ENCODE measurements at places on chromosomes 5 and 9. TPM values are rescaled to one million over a fixed set of nuclear protein-coding genes. Genes with fewer than 3 reads are reported as not detected.

DNA sequence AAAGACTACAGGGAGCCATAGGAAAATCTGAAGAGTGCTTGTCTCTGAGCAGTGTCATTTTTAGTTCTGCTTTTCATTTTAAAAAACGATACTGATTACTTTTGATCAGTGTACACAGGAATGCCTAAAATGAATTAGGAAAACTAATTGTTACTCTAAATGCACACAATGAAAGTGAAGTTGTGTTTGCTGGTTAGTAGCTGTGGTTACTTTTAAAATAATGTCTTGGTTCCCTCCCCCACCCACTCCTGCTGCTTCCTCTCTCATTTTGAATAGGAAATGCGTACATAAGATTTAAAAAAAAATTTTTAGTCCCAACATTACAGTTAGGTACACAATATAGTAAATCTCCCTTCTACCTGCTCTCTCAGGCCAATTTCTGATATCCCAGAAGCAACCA is 47.5 kb upstream of the PLPP1 start:
- H3K4me3 ChIP-seq = no peak overlapping the region
- no peaks in the 10 kb centered on the region for H3K27me3 ChIP-seq
- no peaks in the 10 kb centered on the region for H3K36me3 ChIP-seq
- DNase-seq = no peak
- H3K4me1 ChIP-seq = peaks cover 7% of the 10 kb centered on the region

- no peak overlapping the region for H3K4me3 ChIP-seq
- H3K4me1 ChIP-seq = no peaks in the 10 kb centered on the region
- H3K27me3 ChIP-seq = no peaks in the 10 kb centered on the region
- DNase-seq = no peak
- H3K36me3 ChIP-seq = peaks cover 28% of the 10 kb centered on the region
Measured at GRCh38 chr5:176938472-176938871, 39.3 kb upstream of the HK3 start.

- no peaks in the 10 kb centered on the region for H3K4me1 ChIP-seq
- no peak overlapping the region for H3K4me3 ChIP-seq
- H3K27me3 ChIP-seq = no peaks in the 10 kb centered on the region
- H3K27ac ChIP-seq = no peak overlapping the region
- no peak for DNase-seq
Measured at GRCh38 chr5:38968665-38969064, 105.5 kb downstream of the RICTOR start.

ADAMTS6 gene
- 0.32 TPM for total RNA-seq

GRCh38 chr5:134273642-134274395 is 47.9 kb upstream of the PPP2CA start:
- DNase-seq = no peak
- H3K4me1 ChIP-seq = no peaks in the 10 kb centered on the region
- H3K27me3 ChIP-seq = no peaks in the 10 kb centered on the region
- no peak overlapping the region for H3K4me3 ChIP-seq
- no peak overlapping the region for H3K27ac ChIP-seq

GRCh38 chr5:1220831-1221230 is 4.3 kb upstream of the SLC6A18 start:
- H3K27ac ChIP-seq = no peak overlapping the region
- H3K27me3 ChIP-seq = no peaks in the 10 kb centered on the region
- no peaks in the 10 kb centered on the region for H3K36me3 ChIP-seq
- no peak for DNase-seq
- no peaks in the 10 kb centered on the region for H3K4me1 ChIP-seq

- H3K36me3 ChIP-seq = no peaks in the 10 kb centered on the region
- peak; percentile 64 for DNase-seq
- H3K4me1 ChIP-seq = peaks cover 16% of the 10 kb centered on the region
- no peak overlapping the region for H3K4me3 ChIP-seq
Measured at GRCh38 chr9:93958819-93959682, 3.9 kb upstream of the BARX1 start.

NFIL3 gene
- total RNA-seq = 14.2 TPM

- no peak overlapping the region for H3K27ac ChIP-seq
- DNase-seq = no peak
- no peaks in the 10 kb centered on the region for H3K4me1 ChIP-seq
- no peaks in the 10 kb centered on the region for H3K27me3 ChIP-seq
- no peak overlapping the region for H3K4me3 ChIP-seq
- no peaks in the 10 kb centered on the region for H3K36me3 ChIP-seq
Measured at GRCh38 chr5:174275959-174276358, 230.5 kb downstream of the NSG2 start.

DNA sequence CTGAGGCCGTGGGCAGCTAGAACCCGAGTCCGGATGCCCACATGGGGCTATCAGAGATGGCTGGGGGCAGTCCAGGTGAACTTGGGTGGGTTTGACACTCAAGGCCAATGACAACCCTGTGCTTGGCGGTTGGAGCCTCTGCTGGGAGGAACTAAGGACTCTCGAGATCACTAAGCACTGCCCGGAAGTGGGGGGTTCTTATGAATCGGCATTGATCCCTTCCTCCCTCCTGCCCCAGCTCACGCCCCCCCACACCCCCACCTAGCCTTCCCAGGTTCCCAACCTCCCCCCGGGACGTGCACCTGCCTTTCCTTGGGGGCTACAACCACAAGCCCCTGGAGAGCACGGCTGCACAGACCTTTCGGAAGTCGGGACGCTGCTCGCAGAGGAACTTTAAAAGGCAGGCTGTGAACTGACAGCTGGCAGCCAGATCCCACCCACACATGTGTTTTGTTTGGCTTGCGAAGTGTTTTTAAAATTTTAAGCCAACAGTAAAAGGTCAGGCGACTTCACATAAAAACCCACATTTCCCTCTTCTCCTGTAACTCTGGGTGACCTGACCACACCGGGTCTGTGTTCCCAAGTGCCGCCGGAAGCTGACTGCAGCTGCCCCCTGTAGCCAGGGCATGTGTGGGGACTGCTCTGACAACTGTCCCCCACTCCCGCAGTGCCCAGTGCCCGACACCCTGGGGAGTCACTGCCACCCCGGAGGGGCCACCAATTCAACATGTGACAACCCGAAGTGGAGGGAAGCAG is 5.1 kb upstream of the RALGDS start:
- peak overlapping the region; percentile 26 for H3K4me3 ChIP-seq
- no peaks in the 10 kb centered on the region for H3K27me3 ChIP-seq
- no peaks in the 10 kb centered on the region for H3K36me3 ChIP-seq
- H3K4me1 ChIP-seq = peaks cover 14% of the 10 kb centered on the region

- no peaks in the 10 kb centered on the region for H3K4me1 ChIP-seq
- H3K36me3 ChIP-seq = no peaks in the 10 kb centered on the region
- H3K4me3 ChIP-seq = no peak overlapping the region
- no peak overlapping the region for H3K27ac ChIP-seq
- no peak for DNase-seq
Measured at GRCh38 chr5:116388564-116389258, 185.9 kb downstream of the SEMA6A start.

GRCh38 chr9:130265431-130266235 is at the start of gene HMCN2:
TSS of gene HMCN2 (plus strand) at chr9:130265760. CDS start at chr9:130265879, 119 bp downstream.
- H3K4me1 ChIP-seq = no peaks in the 10 kb centered on the region
- H3K27ac ChIP-seq = no peak within 1 kb of the TSS
- no peak for DNase-seq
- H3K27me3 ChIP-seq = no peaks in the 10 kb centered on the region

GRCh38 chr9:76592974-76593347 is 134.0 kb downstream of the GCNT1 start:
- no peak for DNase-seq
- no peaks in the 10 kb centered on the region for H3K27me3 ChIP-seq
- no peaks in the 10 kb centered on the region for H3K36me3 ChIP-seq
- no peak overlapping the region for H3K27ac ChIP-seq
- H3K4me3 ChIP-seq = no peak overlapping the region

DNA sequence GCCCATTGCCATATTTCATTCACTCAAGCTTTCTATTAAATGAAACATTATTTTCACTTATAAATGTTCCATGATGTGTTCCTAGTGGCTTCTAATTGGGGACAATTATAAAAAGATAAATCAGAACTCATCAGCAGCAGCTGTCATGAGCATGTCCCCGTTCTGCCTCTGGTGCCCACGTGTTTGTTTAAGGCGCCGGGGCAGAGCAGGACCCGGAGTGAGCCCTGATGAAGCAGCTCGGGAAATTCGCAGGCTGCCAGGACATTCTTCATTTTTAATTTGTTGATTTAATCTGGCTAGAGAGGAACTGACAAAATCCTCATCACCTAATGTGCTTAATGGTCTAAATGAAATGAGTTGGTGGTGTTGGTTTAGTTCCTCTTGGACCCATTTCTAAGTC is 475.0 kb downstream of the CTNND2 start:
- no peaks in the 10 kb centered on the region for H3K4me1 ChIP-seq
- H3K4me3 ChIP-seq = no peak overlapping the region
- DNase-seq = no peak
- no peak overlapping the region for H3K27ac ChIP-seq

DNA sequence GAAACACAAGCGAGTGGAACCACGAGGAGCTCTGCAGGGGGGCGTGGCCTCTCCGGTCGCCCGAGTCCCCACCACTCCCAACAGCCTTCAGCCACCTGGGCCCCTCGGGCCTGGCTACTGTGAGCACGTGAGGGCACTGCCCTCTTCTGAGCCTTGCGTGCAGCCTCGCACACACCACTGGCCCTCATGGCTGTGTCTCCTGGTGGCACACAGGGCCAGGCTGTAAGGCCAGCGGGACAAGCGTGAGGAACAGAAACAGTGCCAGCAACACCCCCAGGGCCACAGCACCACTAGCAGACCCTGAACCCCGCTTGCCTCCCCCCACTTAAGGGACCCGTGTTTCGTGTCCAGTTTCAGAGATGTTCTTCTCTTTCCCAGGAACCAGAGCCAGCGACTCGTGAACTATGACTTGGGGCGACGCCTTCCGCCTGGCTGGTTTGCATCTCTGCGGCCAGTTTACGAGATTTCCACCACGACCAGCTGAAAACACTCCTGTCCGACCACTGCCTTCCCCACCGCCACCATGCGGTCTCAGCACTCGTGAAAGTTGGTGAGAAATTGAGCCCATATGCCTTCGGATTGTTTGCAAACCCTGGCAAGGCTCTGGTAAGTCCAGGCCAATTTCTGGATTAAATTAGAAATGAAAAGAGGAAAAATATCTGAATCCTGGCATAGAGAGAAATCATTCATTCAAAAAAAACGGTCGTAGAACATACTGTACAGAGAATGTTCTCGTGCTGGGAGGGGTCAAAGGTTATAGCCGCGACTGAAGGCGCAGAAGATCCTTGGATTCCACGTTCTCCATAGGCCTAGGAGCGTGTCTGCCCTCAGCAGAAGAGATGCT is 135.6 kb downstream of the ZNF354C start:
- H3K4me3 ChIP-seq = no peak overlapping the region
- no peak for DNase-seq
- no peaks in the 10 kb centered on the region for H3K4me1 ChIP-seq
- no peak overlapping the region for H3K27ac ChIP-seq

DNA sequence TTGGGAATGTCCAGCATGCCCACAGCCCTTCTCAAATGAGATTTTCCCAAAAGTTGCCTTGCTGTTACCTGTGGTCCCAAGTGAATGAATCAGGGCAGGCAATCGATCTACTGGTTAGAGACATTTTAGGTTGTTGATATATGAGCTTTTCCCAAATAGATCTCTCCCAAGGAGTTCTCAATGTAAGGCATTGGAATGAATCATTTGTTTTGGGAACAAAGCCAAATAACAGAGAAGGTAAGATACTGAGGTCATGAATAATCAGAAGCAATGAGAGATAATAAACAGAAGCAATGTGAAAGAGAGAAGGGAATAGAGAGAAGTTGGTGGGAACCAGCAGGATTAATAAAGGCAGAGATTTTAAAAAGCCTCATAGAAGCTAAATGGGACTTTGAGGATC is 93.6 kb upstream of the FER start:
- no peak overlapping the region for H3K27ac ChIP-seq
- no peak for DNase-seq
- no peaks in the 10 kb centered on the region for H3K27me3 ChIP-seq
- no peak overlapping the region for H3K4me3 ChIP-seq
- H3K4me1 ChIP-seq = no peaks in the 10 kb centered on the region

ZNF782 gene
- total RNA-seq = 4.6 TPM

MOB3B gene
- 4.6 TPM for total RNA-seq

CTXN3 gene
- total RNA-seq = not detected

GRCh38 chr5:148486456-148486855 is 102.7 kb downstream of the FBXO38 start:
- no peak overlapping the region for H3K27ac ChIP-seq
- no peaks in the 10 kb centered on the region for H3K36me3 ChIP-seq
- H3K27me3 ChIP-seq = no peaks in the 10 kb centered on the region
- H3K4me1 ChIP-seq = no peaks in the 10 kb centered on the region

GRCh38 chr5:169168280-169168679 is 132.7 kb downstream of the SLIT3 start:
- no peak for DNase-seq
- H3K27ac ChIP-seq = no peak overlapping the region
- H3K27me3 ChIP-seq = no peaks in the 10 kb centered on the region

GRCh38 chr9:117290856-117291622 is 123.8 kb downstream of the ASTN2 start:
- no peak for DNase-seq
- H3K27me3 ChIP-seq = no peaks in the 10 kb centered on the region
- no peaks in the 10 kb centered on the region for H3K36me3 ChIP-seq
- no peak overlapping the region for H3K27ac ChIP-seq

GRCh38 chr5:178114325-178115135 is 1.2 kb downstream of the N4BP3 start:
- H3K4me1 ChIP-seq = peaks cover 10% of the 10 kb centered on the region
- peak overlapping the region; percentile 42 for H3K4me3 ChIP-seq
- H3K36me3 ChIP-seq = no peaks in the 10 kb centered on the region
- no peak overlapping the region for H3K27ac ChIP-seq
- DNase-seq = no peak

LMBRD2 gene
- total RNA-seq = 6.8 TPM

SFXN1 gene
- 15.9 TPM for total RNA-seq

- no peaks in the 10 kb centered on the region for H3K36me3 ChIP-seq
- H3K4me1 ChIP-seq = no peaks in the 10 kb centered on the region
- H3K27me3 ChIP-seq = no peaks in the 10 kb centered on the region
- no peak overlapping the region for H3K27ac ChIP-seq
- H3K4me3 ChIP-seq = no peak overlapping the region
Measured at GRCh38 chr5:167982-168660, 23.2 kb upstream of the LRRC14B start.

SRD5A1 gene
- 6.7 TPM for total RNA-seq

All from pancreas (tissue), 10 donors.